ENCODE measurements at places on chromosomes 4 and X.

- DNase-seq: no peak
Observed at GRCh38 chr4:123836851-123837595, 440.4 kb downstream of the SPRY1 start.

- DNase-seq: no peak
Observed at GRCh38 chr4:54169176-54169575, 59.9 kb upstream of the PDGFRA start.

GRCh38 chrX:115413246-115413878 lies 123.8 kb downstream of the LUZP4 start:
- DNase-seq: no peak

- DNase-seq: no peak
Observed at GRCh38 chr4:152510349-152511147, 25.3 kb downstream of the FBXW7 start.

- no peak for DNase-seq
Observed at GRCh38 chrX:108396188-108396891, 41.9 kb downstream of the COL4A6 start.

GRCh38 chr4:81682492-81682891 lies 210.8 kb upstream of the RASGEF1B start:
- DNase-seq: no peak

Measured in nephron progenitor cell (in vitro differentiated cells).